ENCODE measurements at places on chromosomes 13 and 19.

- DNase-seq: no peak
Measured at GRCh38 chr19:29288256-29288655, 75.3 kb upstream of the UQCRFS1 start.

DNA sequence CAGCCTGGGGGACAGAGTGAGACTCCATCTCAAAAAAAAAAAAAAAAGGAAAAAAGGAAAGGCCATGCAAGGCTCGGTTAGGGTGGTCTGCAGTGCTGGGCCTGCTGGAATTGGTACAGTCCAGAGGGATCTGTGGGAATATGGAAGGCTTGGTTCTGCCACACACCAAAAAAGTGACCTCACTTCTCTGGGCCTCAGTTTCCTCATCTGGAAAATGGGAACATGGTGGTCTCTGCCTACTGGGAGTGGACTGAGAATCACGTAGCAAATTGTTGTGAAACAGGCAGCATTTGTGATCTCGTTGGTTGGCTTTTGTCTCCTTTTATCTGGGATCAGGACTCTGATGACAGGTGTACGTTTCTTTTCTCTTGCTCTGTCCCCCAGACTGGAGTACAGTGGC is 7.5 kb downstream of the DNM2 start:
- no peak for DNase-seq

- no peak for DNase-seq
Measured at GRCh38 chr13:36360903-36361302, 14.7 kb upstream of the SPART start.

- DNase-seq: no peak
Measured at GRCh38 chr13:92362717-92363116, 863.9 kb upstream of the GPC6 start.

GRCh38 chr13:38697628-38698333 is 10.9 kb downstream of the FREM2 start:
- DNase-seq: no peak

DNA sequence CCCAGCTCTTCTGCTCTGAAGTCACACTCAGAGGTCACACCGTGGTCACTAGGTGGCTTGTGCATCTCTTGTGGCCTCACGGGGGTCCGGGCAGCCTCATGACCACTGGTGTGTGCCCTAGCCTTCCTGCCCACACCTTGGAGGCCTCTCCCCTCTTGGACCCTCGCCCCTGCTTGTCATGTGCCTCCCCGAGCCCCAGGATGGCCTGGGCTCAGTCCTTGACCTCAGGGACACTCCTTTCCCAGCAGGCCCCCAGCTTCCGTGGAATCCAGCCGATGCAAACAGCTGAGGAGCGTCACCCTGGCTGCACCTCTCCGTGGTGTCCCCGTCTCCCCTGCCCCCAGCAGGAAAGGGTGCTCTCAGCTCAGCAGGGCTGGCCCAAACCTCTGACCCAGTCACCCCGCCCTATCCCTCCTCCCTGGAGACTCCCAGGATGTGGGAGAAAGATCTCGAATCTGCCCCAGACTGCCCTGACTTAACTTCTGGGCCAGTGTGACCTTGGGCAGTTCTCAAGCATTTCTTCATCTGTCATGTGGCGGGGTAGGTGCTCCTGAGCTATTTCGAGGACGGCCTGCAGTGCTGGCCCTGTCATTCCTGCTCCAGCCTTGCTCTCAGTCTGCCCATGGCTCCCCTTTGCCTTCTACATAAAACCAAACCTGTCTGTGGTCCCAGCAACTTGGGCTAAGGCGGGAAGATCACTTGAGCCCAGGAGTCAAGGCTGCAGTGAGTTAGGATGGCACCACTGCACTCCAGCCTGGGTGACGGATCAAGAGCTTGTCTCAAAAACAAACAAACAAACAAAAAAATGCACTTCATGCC is 4.6 kb upstream of the SLC25A42 start:
- DNase-seq: no peak

- no peak for DNase-seq
Measured at GRCh38 chr19:33649627-33650305, 28.0 kb downstream of the CHST8 start.

GRCh38 chr13:34152409-34152808 is 334.5 kb downstream of the RFC3 start:
- no peak for DNase-seq

DNA sequence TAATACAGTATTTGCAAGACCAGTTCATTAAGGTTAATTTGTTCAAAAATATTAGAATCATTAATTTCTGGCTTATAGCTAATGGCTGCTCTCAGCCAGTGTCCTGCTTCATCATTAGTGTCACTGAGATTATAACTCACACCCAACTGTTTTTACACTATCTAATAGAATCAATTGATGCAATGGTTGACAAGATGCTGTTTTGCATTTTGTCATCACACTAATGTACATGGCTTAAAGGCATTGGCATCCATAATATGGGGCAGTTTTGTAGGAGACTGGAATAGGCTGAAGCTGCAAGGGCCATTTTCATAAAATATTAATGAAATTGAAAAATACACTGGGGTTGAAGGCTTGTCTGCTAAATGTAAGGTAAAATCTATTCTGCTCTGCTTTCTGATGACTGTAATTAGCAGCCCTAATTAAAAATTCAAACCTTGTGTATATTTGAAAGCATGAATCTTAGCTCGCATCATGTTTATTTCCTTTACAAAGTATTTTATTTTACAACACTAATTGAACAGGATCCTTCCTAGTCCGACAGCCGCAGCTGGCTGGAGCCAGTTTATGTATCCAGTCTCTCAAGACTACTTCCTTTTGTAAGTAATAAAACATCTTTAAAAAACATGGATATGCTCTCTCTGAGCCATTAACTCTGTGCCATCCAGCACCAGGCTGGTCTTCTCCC is 296.7 kb downstream of the POU4F1 start:
- DNase-seq: no peak

GRCh38 chr19:12090807-12091206 is 26.3 kb downstream of the ZNF844 start:
- peak; percentile 36 for DNase-seq

DNA sequence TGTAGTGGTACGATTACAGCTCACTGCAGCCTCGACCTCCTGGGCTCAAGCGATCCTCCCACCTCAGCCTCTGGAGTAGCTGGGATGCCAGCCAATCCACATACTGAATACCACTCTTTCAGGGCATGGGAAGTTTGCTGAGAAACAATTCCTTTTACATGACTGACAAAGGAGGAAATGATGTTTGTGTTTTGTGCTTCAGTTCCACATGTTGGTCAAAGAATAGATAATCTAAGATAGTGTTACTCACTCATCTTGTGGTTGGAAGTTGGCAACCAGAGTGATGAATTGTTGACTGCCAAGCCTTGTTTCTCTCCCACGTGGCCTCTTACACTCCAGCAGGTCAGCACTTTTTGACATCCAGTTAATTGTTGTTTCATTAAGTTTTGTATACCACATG is 7.6 kb downstream of the MBD3L2B start:
- no peak for DNase-seq

GRCh38 chr13:85590231-85590931 is 208.8 kb downstream of the SLITRK6 start:
- no peak for DNase-seq

GRCh38 chr13:21013682-21014038 is 47.7 kb downstream of the LATS2 start:
- no peak for DNase-seq

DNA sequence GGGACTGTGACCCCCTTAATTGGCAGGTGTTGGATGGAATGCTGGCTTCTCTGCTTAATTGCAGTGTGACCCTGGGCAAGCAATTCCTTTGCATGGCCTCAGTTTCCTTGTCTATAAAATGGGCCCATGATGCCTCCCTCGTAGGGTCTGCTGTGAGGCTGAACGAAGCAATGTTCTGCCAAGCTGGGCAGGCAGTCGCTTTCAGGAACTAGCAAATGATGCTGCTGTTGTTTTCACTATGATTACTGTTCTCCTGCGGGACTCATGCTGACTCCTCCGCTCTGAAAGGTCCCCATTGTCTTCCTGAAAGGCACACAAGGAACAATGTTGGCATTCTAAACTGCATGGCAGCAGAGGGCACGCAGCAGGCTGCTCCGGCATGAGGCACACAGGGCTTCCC is 6.8 kb downstream of the BICRA start:
- no peak for DNase-seq

DNA sequence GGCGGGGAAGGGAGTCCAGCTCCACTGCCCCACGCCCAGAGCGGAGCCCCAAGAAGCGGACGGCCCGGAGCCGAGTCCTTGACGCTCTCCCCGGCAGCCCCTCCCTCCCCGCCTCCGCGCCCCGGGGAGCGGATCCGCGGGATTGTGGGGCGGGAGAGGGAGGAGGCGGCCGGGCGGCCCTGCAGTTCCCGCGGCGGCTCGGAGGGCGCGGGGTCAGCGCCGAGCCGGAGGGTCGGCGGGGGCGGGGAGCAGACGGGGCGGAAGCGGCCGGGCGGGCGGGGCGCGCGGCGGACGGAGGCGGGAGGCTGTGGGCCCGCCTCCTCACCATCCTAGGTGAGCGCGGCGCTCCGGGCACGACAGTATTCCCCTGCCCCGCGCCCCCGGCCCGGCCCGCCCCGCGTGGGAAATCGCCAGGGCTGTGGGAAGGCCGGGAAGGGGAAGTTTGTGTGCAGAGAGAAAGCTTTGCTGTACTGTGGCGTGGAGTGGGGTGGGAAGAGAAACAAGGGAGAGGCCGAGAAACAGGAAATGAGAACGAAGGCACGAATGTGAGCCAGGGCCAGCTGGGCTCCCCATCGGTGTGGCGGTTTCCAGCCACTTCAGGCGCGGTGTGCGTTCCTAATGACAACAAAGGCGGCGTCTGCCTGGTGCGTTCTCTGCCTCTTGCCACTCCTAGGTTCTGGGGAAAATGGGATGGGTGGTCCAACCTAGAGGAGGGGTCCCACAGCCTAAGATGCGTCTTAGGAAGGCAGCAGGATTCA is 1.3 kb upstream of the KLF12 start:
- peak; percentile 44 for DNase-seq
